NCI-H1417 (cell line): ENCODE measurements at places on chromosomes 5 and 9.

- no peak for DNase-seq
These were observed 129.6 kb downstream of the KCNIP1 start for GRCh38 chr5:170633235-170634081.

DNA sequence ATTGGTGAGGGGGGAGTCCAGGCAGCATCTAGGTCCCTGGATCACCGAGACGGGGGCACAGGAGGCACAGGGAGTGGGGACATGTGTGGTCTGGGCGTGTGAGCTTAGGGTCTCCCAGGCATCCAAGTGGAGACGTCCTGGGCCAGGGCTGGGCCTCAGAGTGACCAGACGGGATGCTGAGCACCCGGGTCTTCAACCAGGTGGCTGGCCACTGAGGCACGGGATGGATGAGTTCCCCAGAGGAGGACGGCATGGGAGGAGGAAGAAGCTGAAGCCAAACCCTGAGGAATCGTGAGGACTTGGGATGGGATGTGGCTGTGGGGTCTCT lies 88.0 kb downstream of the LMX1B start:
- no peak for DNase-seq

DNA sequence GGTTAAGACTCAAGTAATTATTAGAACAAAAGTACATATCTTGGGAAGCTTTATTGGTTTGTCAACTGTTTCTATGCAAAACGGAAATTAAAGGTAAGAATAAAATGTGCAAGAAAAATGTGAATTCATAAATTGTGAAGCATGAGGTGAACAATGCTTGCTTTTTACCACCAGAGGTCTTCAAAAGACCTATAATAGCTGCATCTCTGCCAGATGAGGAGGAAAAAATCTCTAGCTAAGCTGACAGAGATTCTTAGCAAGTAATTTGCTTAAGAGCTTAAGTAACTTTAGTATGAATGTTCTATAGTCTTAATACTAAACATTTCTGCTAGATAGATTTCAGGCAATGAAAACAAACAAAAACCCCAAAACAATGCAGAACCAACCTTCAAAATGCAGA lies 54.1 kb downstream of the MRPS30 start:
- DNase-seq: no peak

DNA sequence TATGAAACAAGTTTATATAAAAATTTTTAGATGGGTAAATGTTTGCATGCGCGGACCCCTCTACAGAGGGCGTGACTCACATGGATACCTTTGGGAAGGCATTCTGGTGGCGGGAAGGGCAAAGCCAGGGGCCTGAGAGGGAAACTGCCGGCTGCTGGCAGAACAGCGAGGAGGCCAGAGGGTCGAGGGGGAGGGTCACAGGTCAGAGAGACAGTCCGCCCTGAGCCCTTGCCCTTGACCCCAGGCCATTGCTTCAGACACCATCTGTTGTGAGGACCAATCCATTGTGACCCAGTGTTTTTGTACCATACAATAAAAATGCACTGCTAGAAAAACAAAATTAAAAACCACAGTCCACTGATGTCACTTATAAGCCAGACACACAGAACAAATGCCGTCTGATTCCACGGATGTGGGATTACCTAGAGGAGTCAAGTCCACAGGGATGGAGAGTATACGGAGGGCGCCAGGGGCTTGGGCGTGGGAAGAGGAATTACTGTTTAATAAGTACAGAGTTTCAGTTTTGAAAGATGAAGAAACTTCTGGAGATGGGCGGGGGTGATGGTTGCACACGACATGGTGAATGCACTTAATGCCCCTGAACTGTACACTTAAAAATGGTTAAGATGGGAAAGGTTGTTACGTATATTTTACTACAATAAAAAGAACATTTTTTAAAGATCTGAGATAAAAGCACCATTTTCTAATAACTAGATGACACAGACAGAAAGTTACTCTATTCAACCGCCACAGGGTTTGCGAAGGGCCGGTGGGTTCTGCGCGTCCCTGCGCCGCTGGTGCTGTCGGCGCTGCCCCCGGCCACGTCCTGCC lies 12.0 kb downstream of the BTNL9 start:
- DNase-seq: no peak

DNA sequence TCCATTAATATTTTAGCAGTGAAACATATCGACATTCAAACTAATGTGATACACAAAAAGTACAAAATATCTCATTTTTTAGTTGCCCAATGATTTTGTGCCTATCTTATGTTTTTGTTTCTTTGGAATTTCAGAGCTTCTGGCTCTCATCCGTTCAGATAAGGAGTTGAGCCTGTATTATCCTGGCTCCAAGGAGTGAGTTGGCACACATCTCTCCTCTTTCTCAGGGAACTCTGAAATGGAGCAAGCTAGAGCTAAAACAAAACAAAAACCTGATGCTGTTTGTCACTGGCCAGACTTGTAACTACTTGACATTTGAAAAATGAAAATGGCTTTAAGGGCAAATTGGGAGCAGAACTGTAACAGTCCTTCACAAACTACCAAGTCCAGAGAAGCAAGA lies 131.3 kb upstream of the SLC28A3 start:
- DNase-seq: no peak

- DNase-seq: no peak
These were observed 84.8 kb downstream of the DAP start for GRCh38 chr5:10676224-10676623.

- no peak for DNase-seq
These were observed 216.2 kb upstream of the PIK3R1 start for GRCh38 chr5:67999391-67999790.

DNA sequence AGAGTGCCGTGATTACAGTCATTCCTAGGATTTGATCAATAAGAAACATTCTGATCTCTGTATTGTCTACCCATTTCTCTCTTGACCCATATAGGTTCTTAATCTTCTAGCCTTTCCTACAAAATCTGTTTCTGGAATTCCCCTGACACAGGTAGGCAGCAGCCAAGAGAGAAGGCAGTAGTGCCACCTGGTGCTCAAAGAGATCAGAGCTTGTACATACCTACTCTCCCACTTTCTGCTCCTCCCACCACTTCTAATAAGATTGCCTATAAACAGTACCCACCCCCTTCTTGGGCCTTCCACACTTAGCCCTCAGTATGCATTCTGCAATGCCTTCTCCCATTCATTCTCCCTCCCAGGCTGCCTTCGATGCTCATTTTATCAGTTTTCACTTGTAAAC lies 117.4 kb upstream of the RORB start:
- DNase-seq: peak; percentile 72

DNA sequence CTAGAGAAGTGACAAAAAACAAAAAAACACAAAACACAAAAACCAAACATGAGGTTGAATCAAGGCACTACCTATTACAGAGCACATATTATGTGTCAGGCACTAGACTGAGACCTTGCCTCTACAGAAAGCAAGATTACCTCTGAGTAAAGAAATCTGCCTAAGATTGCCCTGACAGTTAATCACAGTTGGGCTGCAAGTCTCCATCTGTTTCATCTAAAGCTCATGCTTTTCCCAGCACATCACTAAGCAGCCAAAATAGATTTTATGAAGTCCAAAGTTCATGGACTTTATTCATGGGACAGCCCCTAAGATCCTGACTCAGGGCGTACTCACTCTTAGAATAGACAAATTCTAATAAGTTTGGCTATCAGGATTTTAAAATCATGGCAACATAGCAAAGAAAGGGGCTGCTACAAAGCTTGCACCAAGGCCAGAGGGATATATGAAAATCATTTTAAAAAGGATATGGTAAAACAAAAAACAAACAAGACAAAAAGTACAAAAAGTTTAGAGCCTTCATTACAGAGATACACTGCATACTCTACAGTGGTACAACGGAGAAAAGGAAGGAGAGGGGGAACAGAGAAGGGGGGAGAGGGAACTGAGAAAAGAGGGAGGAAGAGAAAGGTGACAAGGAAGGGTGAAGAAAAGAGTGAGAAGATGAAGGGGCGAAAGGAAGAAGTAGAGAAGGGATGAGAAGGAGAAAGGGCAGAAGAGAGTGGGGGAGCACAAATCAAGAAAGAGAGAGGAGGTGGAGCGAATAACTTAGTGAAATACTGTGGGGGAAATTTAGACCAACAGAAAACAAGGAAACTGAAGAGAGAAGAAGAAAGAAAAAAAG lies 58.2 kb downstream of the RICTOR start:
- no peak for DNase-seq

DNA sequence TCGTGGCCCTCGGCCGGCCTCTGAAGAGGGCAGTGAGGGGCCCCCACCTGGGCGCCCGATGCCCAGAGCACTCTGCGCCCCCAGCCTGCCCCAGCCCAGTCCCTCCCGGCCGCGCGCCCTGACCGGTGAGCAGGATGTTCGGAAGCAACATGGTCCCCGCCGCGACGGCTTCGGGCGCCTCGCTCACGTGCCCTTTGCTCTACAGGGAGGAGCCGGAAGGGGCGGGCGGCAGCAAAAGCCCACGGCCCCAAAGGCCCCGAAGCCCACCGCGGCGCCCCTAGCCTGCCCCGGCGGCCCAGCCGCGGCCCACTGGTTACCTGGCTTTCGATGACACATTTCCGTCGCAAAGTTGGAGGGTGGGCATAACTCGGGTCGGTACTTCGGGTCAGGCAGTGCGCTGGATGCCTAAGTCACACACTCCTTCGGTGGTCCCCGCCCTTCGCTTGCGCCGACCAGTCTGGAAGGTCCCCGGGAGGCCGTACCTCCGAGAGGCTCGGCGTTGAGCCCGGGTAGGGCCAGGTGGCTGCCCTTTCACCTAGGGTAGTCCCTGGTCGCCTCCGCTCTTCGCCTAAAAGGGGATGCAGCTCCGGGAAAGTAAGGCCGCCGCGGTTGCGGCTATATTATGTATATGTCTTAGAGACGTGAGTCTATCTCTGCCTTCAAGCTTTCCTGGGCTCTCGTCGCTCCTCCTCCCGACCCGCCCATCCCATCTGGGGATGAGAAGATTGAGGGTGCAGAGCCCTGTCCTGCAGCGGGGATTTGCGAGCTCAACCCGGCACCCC lies at the start of the genes AK6, RAD17 and TAF9:
TSS of gene AK6 (minus strand) at position 181 of the 782 bp plus-strand sequence. CDS start at position 151, 30 bp downstream.
TSS of gene RAD17 (plus strand) at position 479 of the 782 bp plus-strand sequence. CDS start 2,391 bp downstream, outside the sequence.
TSS of gene TAF9 (minus strand) at position 181 of the 782 bp plus-strand sequence. CDS start 3,783 bp downstream, outside the sequence.
- DNase-seq: peak; percentile 93

GRCh38 chr5:114657342-114658130 lies 295.7 kb downstream of the KCNN2 start:
- DNase-seq: no peak

DNA sequence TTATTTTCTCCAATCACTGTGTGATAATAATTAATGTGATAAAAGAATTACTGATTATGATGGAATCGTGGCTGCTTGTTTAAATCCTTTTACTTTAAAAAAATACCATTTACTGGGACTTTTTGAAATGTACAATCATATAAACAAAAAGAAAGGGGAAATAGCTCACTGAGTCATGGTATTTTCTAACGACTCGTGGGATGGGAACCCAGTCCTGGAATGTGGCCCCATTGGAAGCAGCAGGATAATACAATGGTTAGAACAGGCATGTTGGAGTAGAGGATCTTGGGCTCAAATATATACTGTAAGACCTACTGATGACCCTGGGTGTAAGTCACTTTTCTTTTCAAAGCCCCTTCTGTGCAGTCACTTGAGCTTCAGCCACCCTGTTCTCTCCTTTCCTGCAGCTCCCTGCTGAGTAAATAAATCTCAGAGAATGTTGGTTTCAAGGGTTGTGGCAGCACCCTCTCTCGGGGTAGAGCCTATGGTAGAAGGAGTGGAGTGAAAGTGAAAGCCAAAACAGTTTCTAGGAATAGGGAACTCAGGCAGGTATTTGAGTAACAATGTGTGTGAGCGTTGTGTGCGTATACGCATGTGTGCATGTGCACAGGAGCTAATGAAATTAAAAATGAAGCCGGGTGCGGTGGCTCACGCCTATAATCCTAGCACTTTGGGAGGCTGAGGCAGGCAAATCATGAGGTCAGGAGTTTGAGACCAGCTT lies 40.8 kb upstream of the LARP1 start:
- peak; percentile 39 for DNase-seq

DNA sequence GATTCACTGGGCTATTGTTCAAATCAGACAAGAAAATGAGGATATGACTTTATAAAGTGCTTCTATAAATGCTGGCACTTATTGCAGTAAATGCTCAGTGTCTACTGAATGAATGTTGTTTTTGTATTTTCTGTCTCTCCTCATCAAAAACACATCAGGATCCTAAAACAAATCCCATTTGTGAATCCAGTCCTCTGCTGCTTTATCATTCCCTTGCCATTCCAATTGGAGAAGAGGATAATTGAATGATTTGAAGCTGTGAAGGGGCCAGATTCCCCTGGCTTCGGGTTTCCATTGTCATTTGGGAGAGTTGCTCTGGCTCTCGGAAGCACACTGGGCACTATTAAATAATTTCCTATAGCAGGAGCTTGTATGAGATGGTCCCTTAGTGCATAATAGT lies 666.8 kb downstream of the ACTL7B start:
- no peak for DNase-seq

DNA sequence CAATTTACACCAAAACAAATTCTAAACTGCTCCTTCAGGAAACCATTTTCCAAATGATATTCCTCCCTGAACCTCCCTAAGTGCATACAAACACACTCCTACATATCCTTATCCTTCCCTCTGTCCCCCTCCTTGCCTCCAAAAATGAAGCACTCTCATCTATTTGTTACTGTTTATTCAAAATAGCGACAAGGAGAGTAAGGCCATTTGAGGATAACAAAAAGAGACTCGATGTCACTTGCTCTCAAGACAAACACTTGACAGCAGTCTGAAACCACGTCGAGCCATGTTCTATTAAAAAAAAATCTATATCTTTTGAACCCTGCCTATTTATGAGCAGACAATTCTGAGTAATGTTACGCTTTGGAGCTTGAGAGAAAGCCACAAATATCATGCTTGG lies 547.9 kb downstream of the DTWD2 start:
- no peak for DNase-seq

GRCh38 chr5:90865180-90865579 lies 306.6 kb downstream of the ADGRV1 start:
- no peak for DNase-seq

DNA sequence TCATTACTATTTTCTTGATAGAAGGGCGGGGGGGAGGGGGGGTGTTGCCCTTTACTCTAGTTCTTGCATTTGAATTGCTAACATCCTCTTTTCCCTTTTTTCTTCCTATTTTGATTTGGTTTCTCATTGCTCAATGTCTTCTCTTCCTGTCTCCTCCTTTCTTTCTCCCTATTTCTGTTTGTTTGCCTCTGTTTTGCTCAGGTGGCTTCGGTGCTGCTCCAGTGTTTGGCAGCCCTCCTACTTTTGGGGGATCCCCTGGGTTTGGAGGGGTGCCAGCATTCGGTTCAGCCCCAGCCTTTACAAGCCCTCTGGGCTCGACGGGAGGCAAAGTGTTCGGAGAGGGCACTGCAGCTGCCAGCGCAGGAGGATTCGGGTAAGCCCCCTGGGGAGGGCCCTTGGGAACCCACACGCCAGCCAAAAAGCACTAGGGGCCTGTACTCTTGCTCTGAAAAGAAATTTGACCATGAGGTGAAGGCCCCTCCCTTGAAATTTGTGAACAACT lies 48.3 kb downstream of the FAM78A start:
- no peak for DNase-seq

DNA sequence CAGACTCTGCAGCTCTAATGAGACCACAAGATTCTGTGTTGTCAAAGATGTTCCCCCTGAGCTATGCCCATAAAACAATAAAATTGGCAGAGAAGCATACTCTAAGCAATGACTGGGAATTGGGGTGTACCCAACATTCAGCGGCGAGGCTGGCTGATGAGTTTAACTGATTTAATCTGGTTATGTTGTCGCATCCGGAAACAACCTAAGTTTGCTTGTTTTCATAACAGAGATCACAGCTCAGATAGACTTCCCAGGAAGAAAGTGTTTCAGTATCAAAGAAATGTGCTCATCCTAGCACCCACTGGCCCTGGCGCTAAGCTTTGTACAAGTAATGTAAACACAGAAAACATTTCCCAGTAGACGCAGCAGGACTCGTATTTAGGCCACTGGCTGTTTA lies 7.4 kb downstream of the SEMA5A start:
- DNase-seq: no peak

- peak; percentile 93 for DNase-seq
These were observed at the start of the genes MRRF and RBM18 for GRCh38 chr9:122264360-122265148. TSS of gene MRRF (plus strand) at chr9:122264882. CDS start at chr9:122270892, 6,010 bp downstream. TSS of gene RBM18 (minus strand) at chr9:122264840. CDS start at chr9:122261492, 3,348 bp downstream.
